ENCODE measurements at places on chromosomes 13 and 19.

GRCh38 chr13:38618881-38619280 is 68.0 kb upstream of the FREM2 start:
- DNase-seq = no peak

DNA sequence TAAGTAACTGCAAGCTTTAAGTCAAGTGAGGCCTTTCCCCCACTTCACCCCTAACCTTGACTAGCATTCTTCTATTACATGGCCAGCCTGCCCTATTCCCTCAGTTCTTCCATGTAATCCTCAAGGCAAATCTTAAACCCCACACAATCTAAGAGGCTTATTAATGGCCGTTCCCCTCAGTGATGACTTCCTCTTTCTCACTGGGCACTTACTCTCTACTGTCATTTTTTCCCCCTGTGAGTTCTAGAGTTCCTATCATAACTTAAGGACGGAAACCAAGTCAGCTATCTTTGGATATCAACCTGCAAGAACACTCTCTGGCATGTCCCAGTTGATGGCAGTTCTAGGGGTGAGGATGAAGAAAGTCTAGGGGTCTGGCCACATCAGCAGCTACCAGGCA is 131.2 kb downstream of the DCLK1 start:
- no peak for DNase-seq

- DNase-seq = no peak
Observed at GRCh38 chr13:33838647-33839046, 20.7 kb downstream of the RFC3 start.

DNA sequence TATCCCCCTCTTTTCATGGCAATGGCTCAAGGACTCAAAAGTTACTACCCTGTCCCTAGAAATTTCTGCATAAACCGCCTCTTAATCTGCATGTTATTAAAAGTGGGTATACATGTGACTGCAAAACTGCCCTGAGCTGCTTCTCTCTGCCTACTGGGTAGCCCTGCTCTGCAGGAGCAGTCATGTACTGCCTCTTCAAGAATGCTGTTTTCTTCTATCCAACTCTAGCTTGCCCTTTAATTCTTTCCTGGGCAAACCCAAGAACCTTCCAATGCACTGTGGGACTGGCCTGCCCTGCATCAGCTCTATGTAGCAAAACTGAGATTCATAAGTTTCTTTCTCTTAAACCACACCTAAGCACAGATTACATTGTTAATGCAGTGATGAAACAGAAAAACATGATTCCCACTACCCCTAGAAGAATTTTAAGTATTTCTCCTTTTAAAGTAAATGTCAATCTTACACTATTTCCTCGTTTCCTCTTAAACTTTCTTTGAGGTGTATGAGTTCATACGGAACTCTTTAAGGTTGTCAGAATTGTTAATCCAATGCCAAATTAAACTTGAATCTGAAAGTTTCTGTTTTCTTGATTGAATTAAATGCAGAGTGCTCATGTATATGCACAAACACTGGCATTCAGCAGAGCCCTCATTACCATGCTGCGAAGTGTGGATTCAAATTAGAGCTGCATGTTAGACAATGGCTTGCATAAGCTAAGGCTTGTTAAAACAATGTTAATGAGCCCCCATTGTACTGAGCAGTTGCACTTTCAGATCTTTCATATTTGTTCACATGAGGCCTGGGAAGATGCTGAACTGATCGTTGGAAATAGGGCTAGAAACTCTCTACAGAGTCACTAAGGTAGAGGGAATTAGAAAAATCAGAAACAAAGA is 669.9 kb upstream of the PCDH20 start:
- no peak for DNase-seq

- DNase-seq = no peak
Observed at GRCh38 chr13:103097366-103097928, 31.2 kb upstream of the SLC10A2 start.

DNA sequence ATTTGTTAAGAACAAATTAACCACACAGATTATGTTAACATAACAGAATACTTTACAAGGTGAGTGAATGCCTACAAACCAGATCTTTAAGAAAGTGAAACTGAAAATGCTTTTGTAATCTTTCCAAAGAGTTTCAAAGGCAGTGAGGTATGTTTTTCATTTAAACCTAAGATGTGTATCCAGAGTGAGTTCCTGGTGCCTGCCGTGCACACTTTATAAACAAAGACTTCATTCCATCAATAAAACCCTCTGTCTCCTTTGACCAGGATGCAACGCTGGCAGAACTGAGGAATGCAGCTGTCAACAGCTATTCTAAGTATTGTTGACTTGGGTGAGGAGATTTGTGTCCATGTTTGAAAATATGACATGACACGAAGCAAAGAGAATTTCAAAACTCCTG is 344.6 kb downstream of the DNAJC15 start:
- no peak for DNase-seq

DNA sequence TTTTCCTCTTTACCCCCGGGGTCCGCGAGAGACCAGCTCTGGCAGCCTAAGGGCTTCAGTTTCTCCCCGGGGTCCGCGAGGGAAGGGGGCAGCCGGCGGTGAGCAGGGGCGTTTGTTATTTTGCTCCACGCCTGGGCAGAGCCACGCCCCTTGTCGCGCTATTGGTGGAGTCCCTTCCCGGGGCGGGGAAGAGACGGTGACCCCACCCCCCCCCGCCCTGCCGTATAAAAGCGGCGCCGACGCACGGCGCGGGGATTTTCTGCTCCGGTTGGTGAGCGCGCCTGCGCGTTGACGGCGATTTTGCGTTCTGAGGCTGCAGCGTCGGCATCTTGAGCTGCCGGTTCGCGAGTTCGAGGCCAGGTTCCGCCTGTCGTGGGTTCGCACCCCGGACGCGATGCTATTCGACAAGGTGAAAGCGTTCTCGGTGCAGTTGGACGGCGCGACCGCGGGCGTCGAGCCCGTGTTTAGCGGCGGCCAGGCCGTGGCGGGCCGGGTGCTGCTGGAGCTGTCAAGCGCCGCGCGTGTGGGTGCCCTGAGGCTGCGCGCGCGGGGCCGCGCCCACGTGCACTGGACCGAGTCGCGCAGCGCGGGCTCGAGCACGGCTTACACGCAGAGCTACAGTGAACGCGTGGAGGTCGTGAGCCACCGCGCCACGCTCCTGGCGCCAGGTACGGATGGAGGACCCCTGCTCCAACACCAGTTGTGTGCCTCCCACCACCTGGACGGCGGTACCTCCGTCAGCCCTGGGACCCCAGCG is at the start of gene ARRDC2:
Gene ARRDC2, plus strand, starts transcription at position 254 of the 757 bp plus-strand sequence. Its CDS starts 141 bp downstream, at position 395.
- peak; percentile 69 for DNase-seq

GRCh38 chr19:49718991-49719390 is 28.1 kb downstream of the CPT1C start:
- no peak for DNase-seq

GRCh38 chr13:50419331-50419865 is 404.2 kb downstream of the KCNRG start:
- no peak for DNase-seq

GRCh38 chr13:28406733-28407266 is 88.1 kb downstream of the FLT1 start:
- DNase-seq = no peak

DNA sequence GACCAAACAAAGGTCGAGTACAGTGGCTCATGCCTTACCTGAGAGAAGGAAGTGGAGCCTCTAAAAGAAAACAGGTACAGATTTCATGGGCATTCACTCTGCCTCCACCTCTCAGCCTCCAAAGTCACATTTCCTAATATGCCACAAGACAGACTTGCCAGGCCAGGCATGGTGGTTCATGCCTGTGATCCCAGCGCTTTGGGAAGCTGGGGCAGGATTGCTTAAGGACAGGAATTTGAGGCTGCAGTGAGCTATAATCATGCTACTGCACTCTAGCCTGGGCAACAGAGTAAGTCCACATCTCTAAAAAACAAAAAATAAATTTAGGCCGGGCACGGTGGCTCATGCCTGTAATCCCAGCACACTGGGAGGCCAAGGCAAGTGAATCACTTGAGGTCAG is 10.9 kb upstream of the DNMT1 start:
- no peak for DNase-seq

GRCh38 chr13:93140912-93141311 is 85.7 kb upstream of the GPC6 start:
- no peak for DNase-seq

DNA sequence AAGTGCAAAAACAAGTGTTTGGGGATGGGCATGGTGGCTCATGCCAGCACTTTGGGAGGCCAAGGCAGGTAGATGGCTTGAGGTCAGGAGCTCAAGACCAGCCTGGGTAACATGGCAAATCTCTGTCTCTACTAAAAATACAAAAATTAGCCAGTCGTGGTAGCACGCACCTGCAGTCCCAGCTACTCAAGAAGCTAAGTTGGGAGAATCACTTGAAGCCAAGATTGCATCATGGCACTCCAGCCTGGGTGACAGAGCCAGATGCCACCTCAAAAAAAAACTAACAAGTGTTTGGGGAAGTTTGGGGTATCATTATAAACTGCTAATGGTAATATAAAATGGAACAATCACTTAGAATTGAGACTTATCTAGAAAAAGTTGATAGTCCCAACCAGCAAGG is 24.6 kb downstream of the XPO4 start:
- DNase-seq = no peak

DNA sequence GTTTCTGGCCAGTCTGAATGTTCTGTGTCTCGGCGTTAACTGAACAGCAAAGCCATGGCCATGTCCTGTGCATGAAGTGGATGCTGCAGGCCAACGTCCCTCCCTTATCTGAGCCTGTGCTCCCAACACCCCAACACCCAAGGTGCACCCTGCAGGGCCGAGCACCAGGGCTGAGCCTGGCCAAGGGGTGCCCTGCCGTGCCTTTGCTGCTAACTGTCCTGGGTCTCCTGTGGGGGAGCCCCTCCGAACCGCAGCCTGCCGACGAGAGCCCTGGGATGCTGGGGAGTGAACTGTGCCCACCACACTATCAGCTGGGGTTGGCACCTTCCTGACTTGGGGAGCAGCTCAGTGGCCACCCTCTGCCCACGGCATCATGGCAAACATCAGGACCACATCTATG is 17.6 kb downstream of the GPX4 start:
- no peak for DNase-seq

- no peak for DNase-seq
Observed at GRCh38 chr19:7554990-7555864, 19.7 kb downstream of the PNPLA6 start.

DNA sequence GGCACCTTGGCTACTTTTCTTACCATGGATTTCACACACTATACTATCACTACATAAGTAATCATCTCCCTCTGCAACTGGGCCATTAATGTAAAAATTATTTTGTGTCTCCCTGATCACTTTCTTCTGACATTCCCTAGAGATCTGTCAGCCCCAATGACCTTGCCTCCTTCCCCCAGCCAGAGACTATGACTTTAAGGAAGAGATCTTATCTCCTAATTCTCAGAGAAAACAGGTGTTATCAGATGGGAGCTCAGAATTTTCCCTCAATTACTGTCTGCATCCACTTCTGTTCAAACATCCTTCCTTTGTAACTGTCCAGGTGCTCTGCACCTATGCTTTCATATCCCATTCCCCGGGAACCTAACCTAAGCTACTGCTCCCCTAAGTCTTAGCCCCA is 397.5 kb downstream of the DIAPH3 start:
- DNase-seq = no peak

- no peak for DNase-seq
Observed at GRCh38 chr13:108268466-108269112, 929 bp upstream of the TNFSF13B start.

- DNase-seq = no peak
Observed at GRCh38 chr13:29569253-29570050, 26.0 kb downstream of the SLC7A1 start.

DNA sequence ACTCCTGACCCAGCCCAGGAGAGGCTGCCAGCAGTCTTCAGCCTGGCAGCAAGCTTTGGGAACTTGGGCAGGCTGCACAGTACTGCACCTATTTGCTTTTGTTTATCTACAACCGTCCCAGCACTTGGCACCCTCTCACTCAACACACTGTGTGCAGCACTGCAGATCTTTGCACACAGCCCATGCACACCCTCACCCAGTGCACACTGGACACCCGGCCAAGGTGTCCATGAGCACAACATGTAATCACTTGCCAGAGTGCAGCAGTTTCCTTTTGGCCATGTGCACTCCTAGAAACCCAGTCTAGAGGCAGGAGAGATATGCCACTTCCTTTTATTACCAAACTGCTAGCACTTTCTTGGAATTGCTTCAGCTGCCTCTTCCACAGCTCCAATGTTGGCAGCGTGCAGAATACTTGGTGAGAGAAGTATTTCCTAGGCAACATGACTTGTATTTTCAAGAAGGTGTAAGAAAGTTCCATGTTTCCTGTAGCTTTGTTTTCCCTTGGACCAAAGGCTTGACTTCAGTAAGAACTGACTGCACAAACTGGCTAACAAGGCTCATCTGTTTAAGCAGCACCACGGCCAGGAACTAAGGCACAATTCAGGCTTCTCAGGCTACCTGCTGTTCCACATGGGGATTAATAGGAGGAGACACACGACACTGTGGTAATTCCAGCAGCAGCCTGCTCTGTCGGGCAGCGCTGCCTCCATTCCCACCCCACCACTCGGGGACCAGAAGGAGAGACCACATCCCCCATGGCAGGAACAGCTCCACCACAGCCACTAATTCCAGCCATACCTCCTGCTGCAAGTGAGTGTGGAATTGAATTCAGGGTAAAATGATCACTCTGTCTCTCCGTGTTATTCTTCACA is 15.3 kb downstream of the ATP7B start:
- no peak for DNase-seq

- DNase-seq = peak; percentile 86
Observed at GRCh38 chr19:1725100-1726064, 27.9 kb upstream of the ONECUT3 start.

DNA sequence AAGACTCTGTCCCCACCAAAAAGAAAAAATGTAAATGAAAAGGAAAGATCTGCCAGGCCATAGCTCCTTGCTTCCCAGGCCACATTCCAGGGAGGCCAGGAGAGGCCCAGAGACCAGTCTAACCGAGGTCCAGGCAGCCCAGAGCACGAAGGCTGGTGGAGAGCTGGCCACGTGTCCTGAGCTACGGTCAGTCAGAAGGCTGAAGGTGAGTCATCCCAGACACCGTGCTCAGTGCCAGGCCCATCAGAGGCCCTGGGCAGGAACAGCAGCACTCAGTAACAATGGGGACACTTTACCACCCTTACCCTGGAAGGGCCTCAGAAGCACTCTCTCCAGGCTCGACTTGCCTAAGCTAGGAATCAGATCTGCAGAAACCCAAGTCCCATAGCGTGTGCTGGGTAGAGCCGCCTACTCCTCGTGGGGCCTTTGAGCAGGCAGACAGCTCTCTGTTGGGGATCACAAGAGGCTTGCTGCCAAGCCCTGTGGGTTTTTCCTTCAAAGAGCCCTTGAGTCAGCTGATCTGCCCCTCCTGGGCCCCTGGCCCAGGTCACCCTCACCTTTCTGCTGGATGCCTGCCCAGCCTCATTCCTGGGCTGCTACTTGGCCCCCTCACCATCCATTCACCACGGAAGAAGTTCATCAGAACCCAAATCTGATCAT is 11.6 kb upstream of the DNMT1 start:
- no peak for DNase-seq

GRCh38 chr19:39112338-39112890 is 13.2 kb upstream of the PAK4 start:
- DNase-seq = no peak

DNA sequence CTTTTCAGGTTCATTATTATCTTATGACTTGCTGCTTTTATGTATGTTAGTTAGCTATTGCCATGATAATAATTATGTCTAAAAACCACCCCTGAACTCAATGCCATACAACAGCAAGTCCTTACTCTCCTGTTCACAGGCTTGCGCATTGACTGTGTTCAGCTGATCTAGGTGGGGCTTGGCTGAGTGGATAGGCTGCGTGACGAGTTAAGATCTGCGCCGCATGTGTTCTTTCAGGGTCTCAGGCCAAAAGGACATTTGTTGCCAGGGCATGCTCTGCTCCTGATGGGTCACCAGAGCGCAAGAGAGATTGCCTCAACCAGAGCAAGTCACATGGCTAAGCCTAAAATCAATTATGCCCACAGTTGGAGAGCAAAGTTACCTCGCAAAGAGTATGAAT is 859 bp downstream of the ZNF568 start:
- DNase-seq = no peak

- DNase-seq = no peak
Observed at GRCh38 chr13:95258619-95259194, 42.5 kb downstream of the ABCC4 start.

Measured in progenitor cell of endocrine pancreas (in vitro differentiated cells).